ENCODE measurements at places on chromosomes 4 and X. TPM values are rescaled to one million over a fixed set of nuclear protein-coding genes. Genes with fewer than 3 reads are reported as not detected.

SPACA5 gene
- not detected for polyA plus RNA-seq

DMP1 gene
- polyA plus RNA-seq: not detected

GUCY1B1 gene
- polyA plus RNA-seq: 0.31 TPM

BEX2 gene
- polyA plus RNA-seq: 58.7 TPM

MAGEB10 gene
- polyA plus RNA-seq: not detected

P2RY8 gene
- polyA plus RNA-seq: 206 TPM

GYPE gene
- 5.6 TPM for polyA plus RNA-seq

NHS gene
- polyA plus RNA-seq: not detected

CFAP47 gene
- polyA plus RNA-seq: not detected

FSTL5 gene
- polyA plus RNA-seq: not detected

GPR143 gene
- polyA plus RNA-seq: 0.20 TPM

GLUD2 gene
- polyA plus RNA-seq: 0.20 TPM

UPF3B gene
- polyA plus RNA-seq: 12.4 TPM

PCDH7 gene
- polyA plus RNA-seq: not detected

CYTL1 gene
- polyA plus RNA-seq: not detected

PALLD gene
- polyA plus RNA-seq: 0.31 TPM
